ENCODE measurements at places on chromosomes 6 and 20.

DNA sequence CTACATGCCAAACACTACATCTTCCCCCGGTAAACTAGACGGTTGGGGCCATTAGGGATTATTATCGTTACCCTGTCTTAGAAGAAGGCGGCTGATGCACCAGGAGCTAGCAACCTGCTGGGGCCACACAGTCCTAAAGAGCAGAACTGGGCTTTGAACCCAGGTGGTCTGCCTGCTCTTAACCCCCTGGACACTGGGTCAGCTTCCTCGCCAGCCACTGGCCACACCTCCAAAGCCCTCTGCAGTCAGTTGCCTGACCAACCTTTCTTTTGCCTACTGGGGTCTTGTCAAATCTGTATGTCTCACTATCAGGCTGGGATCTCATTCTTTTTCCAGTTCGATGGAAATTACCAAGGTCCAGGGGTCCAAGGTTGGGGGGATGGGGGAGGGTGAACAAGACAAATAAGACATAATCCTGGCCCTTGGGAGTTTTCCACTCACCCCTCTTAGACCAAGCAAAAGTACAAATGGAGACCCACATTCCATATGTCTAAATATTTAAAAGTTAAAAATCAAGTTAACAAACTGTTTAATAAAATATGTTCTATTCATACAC, 34.0 kb upstream of the FOXP4 start:
- H3K4me1 ChIP-seq: no peaks in the 10 kb centered on the region
- no peak overlapping the region for H3K4me3 ChIP-seq
- no peaks in the 10 kb centered on the region for H3K36me3 ChIP-seq
- no peak overlapping the region for H3K27ac ChIP-seq
- peaks cover 40% of the 10 kb centered on the region for H3K27me3 ChIP-seq

- H3K27ac ChIP-seq: no peak overlapping the region
- H3K4me3 ChIP-seq: no peak overlapping the region
- peak; percentile 75 for DNase-seq
- peaks cover 7% of the 10 kb centered on the region for H3K4me1 ChIP-seq
- H3K36me3 ChIP-seq: no peaks in the 10 kb centered on the region
Observed at GRCh38 chr6:134925800-134926199, 24.1 kb downstream of the ALDH8A1 start.

DNA sequence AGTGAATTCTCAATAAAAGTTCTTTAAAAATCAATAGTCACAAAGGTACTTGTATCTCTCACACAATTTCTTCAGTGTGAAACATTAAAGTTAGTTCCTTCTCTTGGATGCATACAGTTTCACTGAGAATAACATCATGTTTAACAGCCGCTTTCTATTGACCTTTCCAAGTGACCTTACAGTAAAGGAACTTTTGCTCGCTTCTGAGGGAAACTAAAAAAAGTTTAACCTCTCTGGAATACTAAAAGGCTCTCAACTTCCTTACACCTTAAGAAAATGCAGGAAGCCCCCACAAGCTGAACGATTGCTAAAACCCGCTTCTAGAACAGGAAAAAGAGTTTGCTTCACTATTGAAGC, 1.3 kb downstream of the RRAGD start:
- H3K4me3 ChIP-seq: peak overlapping the region; percentile 57
- no peaks in the 10 kb centered on the region for H3K36me3 ChIP-seq
- peaks cover 16% of the 10 kb centered on the region for H3K4me1 ChIP-seq

DNA sequence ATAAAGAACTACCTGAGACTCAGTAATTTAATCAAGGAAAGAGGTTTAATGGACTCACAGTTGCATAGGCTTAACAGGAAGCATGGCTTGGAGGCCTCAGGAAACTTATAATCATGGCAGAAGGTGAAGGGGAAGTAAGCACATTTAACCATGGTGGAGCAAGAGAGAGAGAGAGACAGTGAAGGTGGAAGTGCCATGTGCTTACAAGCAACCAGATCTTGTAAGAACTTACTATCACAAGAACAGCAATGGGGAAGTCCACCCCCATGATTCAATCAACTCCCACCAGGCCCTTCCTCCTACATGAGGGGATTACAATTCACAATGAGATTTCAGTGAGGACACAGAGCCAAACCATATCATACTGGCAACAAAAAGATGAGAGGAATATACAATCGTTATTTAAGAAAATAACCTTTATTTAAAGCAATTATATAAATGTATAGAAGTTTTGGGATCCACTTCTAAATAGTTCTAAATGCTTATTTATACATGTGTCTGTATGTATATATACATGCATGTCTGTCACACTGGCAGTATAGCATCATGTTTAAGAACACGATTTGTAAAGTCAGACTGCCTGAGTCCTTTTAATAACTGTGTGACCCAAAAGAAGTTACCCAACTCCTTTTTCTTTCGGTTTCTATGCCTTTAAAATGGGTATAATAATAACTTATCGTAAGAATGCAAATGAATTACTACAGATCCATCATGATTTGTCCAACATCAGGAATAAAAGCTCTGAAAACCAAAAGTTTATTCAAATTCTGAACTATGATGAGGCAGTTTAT, 255.7 kb upstream of the THEMIS start:
- no peaks in the 10 kb centered on the region for H3K36me3 ChIP-seq
- no peaks in the 10 kb centered on the region for H3K4me1 ChIP-seq
- H3K27ac ChIP-seq: no peak overlapping the region
- no peak for DNase-seq
- no peaks in the 10 kb centered on the region for H3K27me3 ChIP-seq

DNA sequence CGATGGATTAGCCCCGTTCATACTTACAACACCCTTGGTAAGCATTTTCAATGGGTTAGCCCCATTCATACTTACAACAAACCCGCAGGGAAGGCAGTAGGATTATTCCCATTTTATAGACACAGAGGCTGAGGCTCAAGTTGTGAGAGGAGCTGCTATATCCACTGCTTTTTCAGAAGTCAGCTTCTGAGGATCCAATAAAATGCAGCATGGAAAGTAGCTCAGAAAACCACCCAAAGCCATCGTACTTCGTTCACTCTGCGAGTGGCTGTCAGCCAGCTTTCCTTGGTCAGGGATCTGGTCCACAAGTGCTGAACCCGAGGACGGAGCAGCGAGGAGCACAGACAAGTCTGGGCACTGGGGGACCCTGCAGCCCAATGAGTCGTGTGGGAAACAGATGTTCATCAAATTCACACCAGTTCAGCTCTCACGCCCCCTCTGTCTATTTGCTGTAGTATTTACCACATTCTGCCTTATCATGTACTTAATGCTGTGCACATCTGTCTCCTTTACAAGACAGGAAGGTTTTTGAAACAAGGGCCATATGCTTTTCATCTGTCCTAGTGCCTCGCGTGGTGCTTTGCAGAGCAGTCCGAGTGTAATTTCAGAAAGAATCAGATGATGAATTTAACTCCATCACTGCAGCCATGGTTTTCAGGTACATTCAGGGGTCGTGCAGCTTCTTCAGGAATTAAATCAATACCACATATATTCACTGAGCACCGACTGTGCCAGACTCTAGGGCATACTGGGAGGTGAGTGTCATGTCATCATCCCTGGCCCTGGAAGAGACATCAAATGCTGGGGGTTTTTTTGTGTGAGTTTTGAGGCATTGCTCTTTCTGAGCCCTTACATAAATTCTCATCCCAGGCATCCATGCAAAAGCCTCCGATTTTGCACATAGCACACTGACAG, 256.9 kb downstream of the CDH26 start:
- H3K4me1 ChIP-seq: no peaks in the 10 kb centered on the region
- no peak overlapping the region for H3K27ac ChIP-seq
- no peaks in the 10 kb centered on the region for H3K27me3 ChIP-seq
- H3K36me3 ChIP-seq: no peaks in the 10 kb centered on the region
- no peak overlapping the region for H3K4me3 ChIP-seq
- DNase-seq: no peak

DNA sequence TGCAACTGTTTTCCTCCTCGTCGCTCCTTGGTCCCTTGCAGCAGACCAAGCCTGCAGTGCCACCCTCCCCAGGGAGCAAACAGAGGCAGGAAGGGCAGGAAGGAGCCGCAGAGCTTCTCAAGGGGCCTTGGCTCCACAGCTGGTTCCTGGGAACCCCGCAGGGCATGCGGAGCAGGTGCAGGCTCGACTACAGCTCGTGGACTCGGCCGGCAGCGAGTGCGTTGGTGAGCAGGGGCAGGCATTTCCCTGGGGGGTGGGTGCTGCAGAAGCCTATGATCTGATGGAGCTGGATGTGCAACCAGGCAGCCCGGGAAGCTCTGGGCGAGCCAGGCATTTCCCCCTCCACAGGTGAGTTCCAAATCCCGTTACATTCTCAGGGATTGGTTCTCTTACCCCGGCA, 37.1 kb downstream of the FRMD1 start:
- no peaks in the 10 kb centered on the region for H3K27me3 ChIP-seq
- no peak for DNase-seq

DNA sequence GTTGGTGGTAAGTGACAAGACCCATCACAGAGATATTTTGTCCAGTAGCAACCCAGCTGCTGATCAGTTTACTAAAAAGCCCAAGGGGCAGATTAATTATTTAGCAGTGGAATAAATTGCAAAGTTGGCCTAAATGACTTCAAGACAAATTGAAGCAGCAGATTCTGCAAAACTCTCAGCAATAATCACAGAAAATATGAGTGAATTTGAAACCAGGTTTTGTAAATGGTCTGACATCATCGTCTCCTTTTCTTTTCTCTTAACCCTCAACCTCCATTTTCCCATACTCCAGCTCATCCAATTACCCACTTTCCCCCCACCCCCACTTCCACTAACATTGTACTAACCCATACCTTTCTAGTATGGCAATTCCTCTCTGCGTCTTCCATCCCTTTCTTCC, 11.3 kb upstream of the PTPRK start:
- H3K4me1 ChIP-seq: no peaks in the 10 kb centered on the region
- no peaks in the 10 kb centered on the region for H3K27me3 ChIP-seq
- H3K36me3 ChIP-seq: no peaks in the 10 kb centered on the region
- no peak for DNase-seq
- H3K4me3 ChIP-seq: no peak overlapping the region

DNA sequence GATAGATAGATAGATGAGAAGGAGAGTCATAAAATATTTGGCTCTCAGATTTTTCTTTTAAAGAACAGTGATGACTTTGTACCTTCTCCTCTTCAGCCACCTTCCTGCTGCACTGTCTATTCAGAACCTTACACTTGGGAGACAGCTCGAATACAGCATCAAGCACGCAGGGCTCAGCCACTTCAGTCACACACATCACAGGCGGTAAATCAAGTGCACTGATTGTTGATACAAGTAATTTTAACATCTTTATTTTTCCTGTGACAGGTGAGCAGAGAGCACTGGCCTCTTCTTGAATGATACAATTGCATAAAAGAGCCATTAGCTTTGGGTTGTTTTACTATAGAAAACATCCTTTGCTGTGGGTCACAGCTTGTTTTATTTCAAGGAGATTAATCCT, 1118.5 kb upstream of the EYS start:
- H3K4me1 ChIP-seq: no peaks in the 10 kb centered on the region
- DNase-seq: no peak
- H3K4me3 ChIP-seq: no peak overlapping the region
- no peaks in the 10 kb centered on the region for H3K27me3 ChIP-seq
- no peak overlapping the region for H3K27ac ChIP-seq
- H3K36me3 ChIP-seq: no peaks in the 10 kb centered on the region

- H3K27ac ChIP-seq: peak overlapping the region; percentile 87
- H3K4me1 ChIP-seq: peaks cover 19% of the 10 kb centered on the region
- H3K36me3 ChIP-seq: no peaks in the 10 kb centered on the region
- H3K27me3 ChIP-seq: no peaks in the 10 kb centered on the region
Observed at GRCh38 chr6:134446218-134446848, 128.4 kb upstream of the SGK1 start.

- no peaks in the 10 kb centered on the region for H3K27me3 ChIP-seq
- no peak overlapping the region for H3K4me3 ChIP-seq
- no peak for DNase-seq
- H3K36me3 ChIP-seq: no peaks in the 10 kb centered on the region
Observed at GRCh38 chr6:36154286-36154685, 24.0 kb downstream of the MAPK13 start.

GRCh38 chr20:4814696-4815252, 93.1 kb downstream of the PRND start:
- H3K27ac ChIP-seq: no peak overlapping the region
- no peaks in the 10 kb centered on the region for H3K36me3 ChIP-seq
- no peak for DNase-seq

GRCh38 chr6:31713991-31714684, 1.0 kb upstream of the LY6G6D start:
- peaks cover 2% of the 10 kb centered on the region for H3K27me3 ChIP-seq
- no peaks in the 10 kb centered on the region for H3K4me1 ChIP-seq
- H3K36me3 ChIP-seq: no peaks in the 10 kb centered on the region
- H3K4me3 ChIP-seq: no peak overlapping the region

DNA sequence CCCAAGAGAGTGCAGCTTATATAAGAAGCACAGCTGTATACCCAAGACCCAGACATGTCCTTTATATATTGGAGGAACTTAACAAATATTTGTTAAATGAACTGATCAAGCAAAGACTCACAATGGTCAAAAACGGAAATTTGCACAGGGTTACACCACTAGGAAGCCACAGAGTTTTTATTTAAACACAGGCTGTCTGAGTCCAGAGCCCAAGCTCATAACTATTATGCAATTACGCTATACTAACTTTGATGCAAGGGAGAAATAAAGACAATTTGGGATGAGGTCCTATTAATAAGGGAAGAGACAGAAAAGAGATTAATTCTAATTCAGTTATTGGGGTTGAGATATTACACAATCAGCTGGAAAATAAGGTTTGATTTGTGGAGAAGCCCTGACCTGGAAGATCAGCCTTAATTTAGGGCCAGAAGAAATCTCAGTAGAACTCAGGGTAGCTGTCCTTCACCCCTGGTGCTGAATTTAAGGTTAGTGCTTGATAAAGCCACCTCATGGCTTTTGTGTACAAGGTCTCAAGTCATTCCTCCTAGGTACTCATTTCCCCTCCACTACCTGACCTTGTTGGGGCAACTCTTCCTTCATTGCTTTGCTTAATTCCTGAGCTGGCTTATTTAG, 10.5 kb upstream of the ZNF334 start:
- DNase-seq: no peak
- H3K4me1 ChIP-seq: no peaks in the 10 kb centered on the region
- no peaks in the 10 kb centered on the region for H3K27me3 ChIP-seq
- H3K36me3 ChIP-seq: no peaks in the 10 kb centered on the region
- H3K27ac ChIP-seq: no peak overlapping the region

GRCh38 chr20:49862607-49863200, 50.1 kb downstream of the SLC9A8 start:
- H3K27me3 ChIP-seq: no peaks in the 10 kb centered on the region
- no peak overlapping the region for H3K4me3 ChIP-seq
